ENCODE measurements at places on chromosomes 1 and 21.

- no peak for DNase-seq
Measured at GRCh38 chr21:43984905-43985689, 27.0 kb upstream of the TRAPPC10 start.

DNA sequence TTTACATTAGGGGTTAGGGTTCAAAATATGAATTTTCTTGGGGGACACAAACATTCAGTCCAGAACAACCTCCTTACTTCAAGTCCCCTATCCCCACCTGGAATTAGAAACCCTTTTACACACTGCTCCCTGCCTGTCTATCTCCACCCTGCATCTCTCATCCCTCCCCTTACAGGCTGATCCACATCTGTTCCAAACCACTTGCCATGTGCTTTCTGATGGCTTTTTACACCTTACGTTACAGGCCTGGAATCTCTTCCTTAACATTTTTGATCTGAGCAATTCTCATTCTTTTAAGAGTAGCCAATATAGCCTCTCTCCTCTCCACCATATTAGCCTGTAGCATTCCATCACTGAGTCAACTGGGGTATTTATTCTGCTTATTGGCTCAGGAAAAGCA, 122.0 kb downstream of the PTBP2 start:
- DNase-seq, result no peak

GRCh38 chr1:21278860-21279845, 11.1 kb downstream of the ECE1 start:
- DNase-seq, result no peak

DNA sequence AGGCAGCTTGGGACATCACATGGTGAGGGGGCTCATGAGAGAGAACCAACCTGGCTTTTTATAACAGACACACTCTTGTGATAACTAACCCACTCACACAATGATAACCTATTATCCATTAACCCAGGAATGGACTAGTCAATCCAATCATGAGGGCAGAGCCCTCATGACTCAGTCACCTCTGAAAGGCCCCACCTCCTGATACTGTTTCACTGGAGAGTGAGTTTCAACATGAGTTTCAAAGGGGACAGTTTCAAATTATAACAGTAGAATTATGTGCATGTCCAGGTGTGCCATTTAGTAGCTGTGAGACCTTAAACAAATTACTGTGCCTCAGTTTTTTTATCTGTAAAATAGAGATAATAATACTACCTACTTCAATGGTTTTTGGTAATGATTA, 47.6 kb upstream of the PPP2R5A start:
- no peak for DNase-seq

DNA sequence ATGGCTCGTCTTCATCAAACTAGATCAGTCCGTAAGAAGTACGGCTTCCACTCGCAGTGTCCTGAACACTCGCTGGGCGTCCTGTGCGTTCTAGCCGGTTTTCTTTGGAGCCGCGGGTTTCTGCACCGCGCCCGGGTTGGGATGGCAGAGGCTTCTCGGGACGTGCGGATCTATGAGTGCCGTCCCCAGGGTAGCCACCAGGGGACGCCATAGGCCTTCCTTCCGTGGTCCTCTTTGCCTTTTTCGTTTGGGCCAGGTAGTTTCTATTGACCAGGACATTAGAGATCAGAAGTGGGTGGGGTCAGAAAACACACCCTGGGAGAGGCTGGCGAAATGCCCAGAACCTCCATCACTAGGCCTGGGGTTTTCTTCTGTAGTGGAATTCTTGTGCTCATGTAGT, 273.8 kb downstream of the FAM72C start:
- DNase-seq, result no peak

- DNase-seq, result peak; percentile 14
Measured at GRCh38 chr21:37532868-37533780, 166.6 kb downstream of the DYRK1A start.

DNA sequence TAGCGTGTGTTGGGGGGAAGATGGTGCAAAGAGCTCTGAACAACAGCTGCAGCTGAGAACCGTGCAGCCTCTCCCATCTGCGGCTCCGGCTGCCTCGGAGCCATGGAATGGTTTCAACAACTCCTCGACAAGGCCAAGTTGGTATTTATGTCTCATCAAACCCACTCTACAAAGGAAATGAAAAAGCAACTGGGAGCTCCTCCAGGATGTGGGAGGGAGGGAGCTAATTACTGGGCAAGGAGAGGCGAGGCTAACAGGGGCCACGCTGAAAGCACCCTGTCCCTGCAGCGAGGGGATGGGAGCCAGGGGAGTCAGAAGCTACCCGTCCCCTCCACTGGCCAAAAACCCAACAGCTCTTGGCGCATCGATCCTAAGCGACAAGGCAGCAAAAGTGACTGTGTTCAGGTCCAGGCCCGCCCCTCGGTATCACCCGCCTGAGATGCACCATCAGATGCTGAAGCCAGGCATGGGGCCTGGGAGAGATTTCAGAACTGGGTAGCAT, 63.1 kb downstream of the ACOT7 start:
- no peak for DNase-seq

DNA sequence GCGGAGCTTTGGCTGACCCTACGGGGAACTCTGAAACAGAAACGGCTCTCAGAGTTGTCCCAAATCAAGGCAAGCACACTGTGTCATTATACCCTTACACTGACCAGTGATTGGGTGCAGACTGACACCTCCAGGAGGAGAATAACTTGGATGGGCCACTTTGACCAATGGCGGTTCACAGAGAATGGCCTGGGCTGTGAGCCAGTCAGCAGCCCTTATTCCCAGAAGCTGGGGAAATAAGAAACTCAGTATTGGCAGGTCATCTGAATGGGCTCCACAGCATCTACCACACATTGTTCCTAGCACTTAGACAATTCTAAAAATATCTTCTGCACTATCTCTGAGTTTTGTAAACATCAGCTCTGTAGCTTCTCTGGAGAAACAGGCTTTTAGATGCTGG, 265.2 kb downstream of the ADGRL2 start:
- DNase-seq, result no peak

DNA sequence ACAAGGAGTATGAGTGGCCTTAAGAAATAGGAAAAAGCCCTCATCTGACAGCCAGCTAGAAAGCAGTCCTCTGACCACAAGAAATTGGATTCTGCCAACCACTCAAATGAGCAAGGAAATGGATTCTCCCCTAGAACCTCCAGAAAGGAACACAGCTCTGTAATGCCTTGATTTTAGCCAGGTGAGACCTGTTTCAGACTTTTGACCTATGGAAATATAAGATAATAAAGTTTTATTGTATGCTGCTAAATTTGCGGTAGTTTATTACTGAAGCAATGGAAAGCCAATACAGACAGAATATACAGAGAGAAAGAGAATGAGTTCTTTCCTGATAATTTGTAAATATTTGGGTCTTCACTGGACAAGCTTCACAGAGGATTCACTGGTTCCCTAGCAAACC, 28.8 kb upstream of the SELE start:
- no peak for DNase-seq

GRCh38 chr21:22351076-22351475, 1352.9 kb downstream of the NCAM2 start:
- no peak for DNase-seq

DNA sequence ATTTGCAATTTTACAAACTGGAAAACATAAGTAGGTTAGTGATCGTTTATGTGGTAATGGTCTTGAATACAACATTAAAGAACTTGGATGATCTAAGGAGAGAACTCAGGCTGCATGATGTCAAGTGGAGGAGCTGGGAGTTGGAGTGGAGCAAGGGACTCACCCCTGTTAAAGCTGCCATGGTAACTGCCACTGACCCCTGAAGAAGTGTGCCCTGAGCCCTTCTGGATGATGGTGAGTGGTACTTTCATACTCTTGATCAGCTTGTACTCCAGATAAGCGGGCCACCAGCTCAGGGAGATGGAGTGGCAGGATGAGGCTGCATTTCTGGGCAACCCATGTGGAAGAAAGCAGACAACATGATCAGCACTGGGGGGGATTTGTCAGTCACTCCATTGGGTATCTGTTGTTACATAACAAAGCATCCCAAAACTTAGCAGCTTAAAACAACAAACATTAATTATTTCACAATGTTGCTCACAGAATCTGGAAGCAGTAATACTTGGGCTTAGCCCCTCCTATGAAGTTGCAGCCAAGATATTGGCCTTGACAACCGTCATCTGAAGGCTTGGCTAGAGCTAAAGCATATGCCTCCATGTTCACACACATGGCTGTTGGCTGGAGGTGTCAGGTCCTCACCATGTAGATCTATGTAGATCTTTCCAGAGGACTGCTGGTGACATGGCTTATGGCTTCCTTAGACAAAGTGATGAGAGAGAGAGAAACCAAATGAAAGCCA, 213.8 kb downstream of the DUSP10 start:
- no peak for DNase-seq

DNA sequence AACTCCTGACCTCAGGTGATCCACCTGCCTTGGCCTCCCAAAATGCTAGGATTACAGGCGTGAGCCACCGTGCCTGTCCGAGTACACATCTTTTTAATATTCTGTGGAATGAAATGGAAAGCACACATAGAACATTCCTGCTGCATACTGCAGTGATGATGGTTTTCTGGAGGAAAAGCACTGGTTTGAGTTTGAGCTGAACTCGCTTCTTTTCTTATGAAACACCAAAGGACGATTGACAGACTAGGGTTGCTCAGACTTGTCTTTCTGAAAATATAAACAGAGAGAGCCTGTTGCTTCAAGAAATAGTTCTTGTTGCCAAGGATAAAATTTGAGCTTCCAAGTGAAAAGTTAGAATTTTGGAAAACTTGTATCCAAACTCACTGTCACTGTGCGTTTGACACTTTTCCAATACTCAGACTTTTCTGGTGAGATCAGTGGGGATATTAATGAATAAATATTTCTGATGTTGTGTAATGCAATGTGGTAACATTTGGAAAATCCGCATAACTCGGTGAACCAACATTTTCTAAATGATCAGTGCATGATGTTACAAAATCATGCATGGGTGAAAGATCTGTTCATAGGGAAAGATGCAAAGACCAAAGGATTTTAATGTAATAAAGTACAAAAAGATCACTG, 15.0 kb upstream of the ERMAP start:
- DNase-seq, result no peak

- no peak for DNase-seq
Measured at GRCh38 chr1:59433440-59433813, 136.5 kb downstream of the FGGY start.

DNA sequence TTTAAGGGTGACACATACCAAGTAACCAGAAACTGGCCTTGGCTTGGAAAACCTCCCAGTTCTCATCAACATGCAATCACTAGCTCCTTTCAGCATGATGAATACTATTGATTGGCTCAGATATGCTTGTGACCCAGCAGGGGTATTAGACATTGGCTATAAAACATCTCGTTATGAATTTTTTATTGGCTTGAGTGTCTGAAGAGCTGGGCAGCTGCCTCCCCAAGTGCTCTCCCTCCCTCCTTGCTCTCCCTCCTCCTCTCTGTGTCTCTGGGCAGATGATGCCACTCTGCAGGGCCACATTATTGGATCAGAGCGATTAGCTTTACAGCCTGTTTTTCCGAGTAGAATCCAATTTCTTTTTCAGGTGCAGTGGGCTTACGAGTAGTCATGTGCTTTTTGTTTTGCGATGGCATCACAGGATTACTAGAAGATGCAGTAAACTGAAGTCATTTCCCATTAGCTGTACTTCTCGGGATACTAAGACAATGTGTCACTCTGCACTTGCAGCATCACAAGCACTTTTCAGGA, 79.3 kb upstream of the ATF3 start:
- no peak for DNase-seq

DNA sequence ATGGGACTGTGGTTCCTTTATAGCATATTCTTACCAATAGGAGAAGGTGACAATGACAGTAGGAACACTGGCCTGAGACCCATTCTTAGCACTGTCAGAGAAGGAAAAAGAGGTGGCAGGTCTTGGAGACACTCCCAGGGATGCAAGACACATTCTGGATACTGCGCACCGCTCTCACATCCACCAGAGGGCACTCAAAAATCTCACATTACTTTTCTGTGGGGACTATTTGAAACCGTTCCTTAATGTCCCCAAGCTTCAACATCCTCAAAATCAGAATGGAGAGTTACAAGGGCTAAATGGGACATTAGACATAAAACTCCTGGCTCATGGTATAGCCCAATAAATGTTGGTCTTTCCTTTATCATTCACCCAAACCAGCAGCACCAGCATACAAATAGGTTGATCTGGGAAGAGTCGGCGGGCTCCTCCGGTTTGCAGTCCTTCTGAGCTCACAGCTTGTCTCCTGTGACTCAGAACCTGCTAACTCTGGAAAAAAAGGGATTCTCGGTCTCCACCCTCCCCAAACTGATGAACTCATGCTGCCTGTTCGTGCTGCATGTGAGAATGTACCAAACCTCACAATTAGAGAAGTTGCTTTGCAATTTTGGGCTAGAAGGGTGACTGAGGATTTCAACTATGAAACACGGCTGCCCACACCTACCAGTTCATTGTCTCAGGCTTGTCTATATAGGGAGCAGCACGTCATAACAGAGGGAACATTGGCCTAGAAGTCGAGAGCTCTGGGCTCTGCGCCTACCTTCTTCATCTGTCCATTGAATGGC, 40.2 kb downstream of the IL12RB2 start:
- DNase-seq, result no peak

GRCh38 chr1:207134581-207134980, 30.5 kb downstream of the C4BPA start:
- DNase-seq, result no peak

DNA sequence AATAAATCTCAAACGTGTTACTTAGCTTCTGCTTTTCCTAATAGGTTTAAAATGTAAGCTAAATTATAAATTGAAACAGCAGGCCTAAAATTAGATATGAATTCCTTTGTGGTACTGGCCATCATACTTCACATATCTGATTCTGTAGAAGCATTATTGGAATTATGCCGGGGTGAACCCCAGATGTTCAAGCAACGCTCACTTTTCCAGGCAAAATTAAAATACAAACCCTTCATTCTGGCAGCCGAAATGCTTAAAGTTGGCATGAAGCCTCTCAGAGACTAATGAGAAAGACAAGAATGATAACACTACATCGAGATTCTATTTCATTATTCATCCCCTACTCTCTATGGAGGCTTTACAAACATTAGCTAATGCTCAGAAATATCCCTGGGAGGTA, 1352.7 kb upstream of the ADGRL2 start:
- DNase-seq, result no peak

DNA sequence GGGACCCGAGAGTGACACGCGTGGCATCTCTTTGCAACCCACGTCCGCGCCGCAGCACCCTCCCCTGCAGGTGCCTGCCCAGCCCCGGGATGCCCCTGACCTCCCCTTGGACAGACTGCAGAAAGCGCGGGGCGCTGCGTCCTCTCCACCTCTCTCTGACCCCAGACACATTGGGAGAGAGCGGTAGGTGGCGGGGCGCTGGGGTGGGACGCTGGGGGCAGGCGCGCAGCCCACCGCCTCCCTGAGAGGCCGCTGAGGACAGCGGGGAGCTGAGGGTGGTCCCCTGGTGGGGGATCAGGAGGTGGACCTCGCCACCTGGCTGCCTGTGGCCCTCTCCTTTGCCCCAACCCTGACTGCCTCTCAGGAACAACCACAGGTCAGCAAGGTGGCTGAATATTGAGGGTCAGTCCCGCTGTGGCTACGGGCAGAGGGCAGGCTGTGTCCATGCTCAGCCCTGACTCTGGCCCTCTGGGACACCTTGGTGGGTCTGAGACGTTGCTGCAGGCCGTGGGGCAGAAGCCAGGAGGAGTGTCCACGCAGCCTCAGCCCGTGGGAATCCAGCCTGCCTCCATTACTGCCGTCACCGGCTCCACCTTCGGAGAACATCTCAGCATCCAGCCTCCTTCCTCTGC, 761 bp upstream of the UBE2J2 start:
- no peak for DNase-seq

GRCh38 chr1:229758101-229759036, 132.3 kb downstream of the URB2 start:
- no peak for DNase-seq

GRCh38 chr1:201002510-201002909, 21.0 kb downstream of the KIF21B start:
- DNase-seq, result no peak

- DNase-seq, result peak; percentile 21
Measured at GRCh38 chr1:72284348-72285073, 2.2 kb upstream of the NEGR1 start.
